ENCODE measurements at places on chromosomes 3 and 15.
A peak's percentile ranks its signal among the peaks of the same experiment; 100 is the strongest.

- no peak for DNase-seq
Measured at GRCh38 chr3:901953-902778, 190.7 kb upstream of the CNTN6 start.

GRCh38 chr15:63436872-63437375 is 55.3 kb upstream of the CA12 start:
- DNase-seq = peak; percentile 96

- no peak for DNase-seq
Measured at GRCh38 chr3:9767418-9767817, 2.3 kb downstream of the CAMK1 start.

DNA sequence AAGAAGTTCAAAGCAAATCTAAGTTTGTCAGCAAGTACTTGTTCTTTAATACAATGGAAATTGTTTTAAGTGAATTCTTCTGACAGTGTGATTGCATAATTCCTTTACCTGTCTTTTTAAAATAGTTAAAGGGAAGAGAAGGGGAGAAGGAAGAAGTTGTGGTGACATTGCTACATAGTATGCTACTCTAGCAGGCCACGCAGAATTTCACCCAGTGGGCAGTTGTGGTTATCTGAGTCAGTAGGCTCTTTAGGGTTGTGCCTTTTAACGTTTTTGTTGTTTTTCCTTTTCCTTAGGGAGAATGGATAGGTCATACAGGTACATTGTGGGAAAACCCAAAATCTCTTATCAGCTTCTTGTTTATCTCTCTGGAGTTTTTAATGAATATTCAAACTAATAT is 40.4 kb downstream of the KIF15 start:
- DNase-seq = no peak

DNA sequence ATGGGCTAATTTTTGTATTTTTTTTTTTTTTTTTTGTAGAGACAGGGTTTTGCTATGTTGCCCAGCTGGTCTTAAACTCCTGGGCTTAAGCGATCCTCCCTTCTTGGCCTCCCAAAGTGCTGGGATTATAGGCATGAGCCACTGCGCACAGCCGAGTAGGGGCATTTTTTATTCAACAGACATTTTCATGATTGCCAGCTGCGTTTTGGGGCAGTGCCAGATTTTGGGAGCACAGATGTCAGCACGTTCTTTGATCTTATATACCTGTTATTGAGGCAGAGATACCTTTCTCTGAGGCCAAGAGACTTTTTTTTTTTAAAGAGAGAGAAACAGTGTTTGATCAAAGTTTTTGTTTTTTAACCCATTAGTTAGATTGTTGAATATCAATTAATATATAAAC is 16.8 kb downstream of the NEO1 start:
- no peak for DNase-seq

DNA sequence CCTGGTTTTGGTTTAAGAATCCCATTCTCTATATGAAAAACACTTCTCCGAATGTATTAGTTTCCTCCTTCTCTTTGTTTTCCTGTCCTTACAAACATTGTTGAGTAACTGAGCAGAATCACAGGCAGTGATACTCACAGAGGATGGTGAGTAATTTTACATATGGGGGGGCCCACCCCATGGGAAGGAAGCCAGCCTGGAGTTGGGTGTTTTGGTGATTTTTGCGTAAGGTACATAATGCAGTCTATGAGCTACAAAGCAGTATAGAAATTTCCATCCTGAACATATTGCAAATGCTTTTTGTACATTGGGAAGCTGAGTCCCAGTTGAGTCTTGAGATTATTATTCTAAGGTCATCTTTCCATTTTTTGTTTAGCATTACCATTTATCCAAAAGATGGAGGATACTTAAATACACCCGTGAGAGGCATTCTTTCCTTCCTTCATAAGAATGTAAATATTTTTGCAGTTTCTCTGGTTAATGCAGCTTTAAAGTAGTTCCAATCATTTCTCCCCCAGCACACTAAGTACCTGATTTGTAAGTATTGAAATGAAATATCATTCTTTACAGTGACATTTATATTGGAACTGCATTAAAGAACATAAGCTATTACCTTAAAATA is 476.8 kb downstream of the AGBL1 start:
- DNase-seq = no peak

GRCh38 chr15:57421551-57421950 is 45.2 kb downstream of the CGNL1 start:
- DNase-seq = no peak

GRCh38 chr3:169286214-169286613 is 377.3 kb downstream of the MECOM start:
- DNase-seq = no peak

DNA sequence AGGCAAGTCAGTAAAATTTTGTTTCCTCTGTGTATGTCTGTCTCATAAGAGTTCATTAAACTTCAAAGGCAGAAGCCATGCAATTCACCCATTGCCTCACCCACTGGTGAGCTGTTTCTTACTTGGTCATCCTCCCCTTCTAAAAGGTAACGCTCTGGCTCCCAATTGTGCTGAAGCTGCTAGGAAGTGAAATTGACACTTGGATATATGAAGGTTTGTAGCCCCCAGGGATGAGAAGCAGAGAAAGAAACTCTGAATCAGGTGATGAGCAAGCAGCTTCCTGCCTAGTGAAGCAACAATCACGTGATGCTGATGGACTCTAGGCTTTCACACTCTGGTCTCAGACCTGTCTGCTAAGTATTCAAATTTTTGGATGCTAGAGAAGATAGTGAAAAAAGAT is 70.7 kb downstream of the CD200R1L start:
- no peak for DNase-seq

DNA sequence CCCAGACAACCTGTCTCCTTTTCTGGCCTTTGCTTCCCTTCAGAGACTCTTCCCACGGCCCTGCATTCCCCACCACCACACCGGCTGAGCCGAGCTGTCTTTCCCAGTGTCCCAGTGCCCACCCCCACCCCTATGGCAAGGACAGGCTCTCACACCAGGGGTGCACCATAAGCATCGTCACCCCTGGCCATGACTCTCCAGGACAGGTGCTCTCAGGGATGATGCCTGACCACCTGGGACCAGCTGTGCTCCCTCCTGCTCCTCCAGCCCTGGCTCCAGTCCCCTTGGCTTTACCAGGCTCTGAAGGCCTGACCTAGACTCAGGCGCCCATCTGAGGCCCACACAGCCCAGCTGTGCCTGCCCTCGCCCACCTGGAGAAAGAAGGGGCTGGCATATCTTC is 17.6 kb upstream of the SEMA3F start:
- DNase-seq = no peak

DNA sequence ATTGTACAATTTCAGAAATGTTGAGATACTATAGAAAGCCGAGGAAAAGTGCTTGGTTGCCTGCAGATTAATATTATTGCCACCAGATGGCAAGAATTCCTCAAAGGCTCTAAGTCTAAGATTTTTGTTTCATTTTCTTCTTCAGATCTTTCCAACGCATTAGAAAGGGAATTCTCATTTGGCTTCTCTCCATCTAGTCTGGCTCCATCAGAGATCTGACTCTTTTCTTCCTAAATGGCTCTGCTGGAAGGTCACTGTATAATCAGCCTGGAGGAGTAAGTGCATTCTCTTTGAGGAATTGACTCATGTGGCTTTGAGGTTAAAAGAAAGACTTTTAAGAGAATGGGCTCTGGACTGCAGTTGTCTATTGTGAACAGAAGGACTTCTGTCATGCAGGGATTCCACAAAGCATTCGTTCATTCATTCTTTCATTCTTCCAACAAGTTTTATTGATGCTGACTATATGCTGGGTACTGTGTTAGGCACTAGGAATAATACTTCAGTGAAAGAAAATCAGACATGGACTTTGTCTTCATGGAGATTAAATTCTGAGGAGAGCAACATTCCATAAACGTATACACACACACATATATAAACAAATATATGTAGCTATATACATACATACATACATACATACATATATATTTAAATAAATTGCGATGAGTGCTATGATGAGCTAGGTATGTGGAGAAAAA is 55.3 kb downstream of the SLC28A2 start:
- DNase-seq = peak; percentile 28

DNA sequence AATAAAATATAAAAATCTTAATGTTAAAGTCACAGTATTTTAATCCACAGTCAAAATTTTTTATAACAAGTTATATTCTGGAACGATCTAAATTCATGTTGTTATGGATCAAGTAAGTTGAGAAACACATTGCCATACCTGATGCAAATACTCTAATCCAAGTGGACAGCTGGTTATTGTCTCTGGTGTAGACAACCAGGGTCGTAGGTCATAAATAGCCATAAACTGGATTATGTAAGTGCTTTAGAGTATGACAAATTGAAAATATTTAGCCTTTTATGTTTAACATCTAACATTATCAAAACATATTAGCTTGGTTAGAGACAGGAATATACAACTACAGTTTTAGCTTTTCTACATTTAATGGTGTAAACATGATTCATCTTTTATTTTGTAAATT is 53.0 kb downstream of the PLSCR2 start:
- no peak for DNase-seq

GRCh38 chr3:149406244-149406752 is 28.8 kb upstream of the TM4SF1 start:
- DNase-seq = no peak

DNA sequence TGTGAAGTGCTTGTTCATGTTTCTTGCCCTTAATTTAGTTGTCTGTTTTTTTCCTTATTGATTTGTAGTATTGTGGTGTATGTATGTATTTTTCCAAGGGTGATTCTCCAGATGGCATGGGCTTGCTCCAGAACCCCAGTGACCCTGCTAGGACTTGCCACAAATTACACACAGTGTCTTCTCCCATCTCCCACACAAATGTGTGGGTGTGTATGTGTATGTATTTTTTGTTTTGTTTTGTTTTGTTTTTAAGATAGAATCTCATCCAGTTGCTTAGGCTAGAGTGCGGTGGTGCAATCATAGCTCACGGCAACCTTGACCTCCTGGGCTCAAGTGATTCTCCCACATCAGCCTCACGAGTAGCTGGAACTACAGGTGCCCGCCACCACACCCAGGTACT is 36.2 kb upstream of the ARID3B start:
- no peak for DNase-seq

- no peak for DNase-seq
Measured at GRCh38 chr3:170679190-170679589, 93.3 kb upstream of the SLC7A14 start.

DNA sequence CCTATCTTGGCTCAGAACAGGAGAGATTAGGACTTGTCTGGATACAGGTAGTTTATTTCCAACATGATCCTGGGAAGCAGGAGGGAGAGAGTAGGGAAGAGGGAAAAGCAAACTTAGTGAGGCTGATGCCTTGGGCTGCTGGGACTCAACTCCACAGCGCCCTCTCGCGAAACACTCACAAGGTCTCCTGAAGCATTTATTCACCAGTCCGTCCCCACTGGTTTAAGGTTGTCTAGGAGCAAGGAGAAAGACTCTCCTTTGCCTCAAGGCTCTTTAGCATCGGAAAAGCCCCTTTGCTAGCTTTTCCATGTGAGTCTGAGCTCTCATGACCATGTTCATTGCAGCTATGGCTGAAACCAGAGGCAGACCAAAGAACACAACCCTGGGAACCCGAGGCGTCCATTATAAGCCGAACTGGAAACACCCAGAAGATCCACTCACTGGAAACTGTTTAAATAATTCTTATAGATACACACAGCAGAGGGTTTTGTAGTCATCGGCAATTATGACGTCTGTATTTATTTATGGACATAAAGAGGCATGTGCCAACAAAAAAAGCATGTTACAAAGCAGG is 244.5 kb downstream of the CD47 start:
- no peak for DNase-seq

- DNase-seq = no peak
Measured at GRCh38 chr3:194313560-194314387, 37.4 kb downstream of the CPN2 start.

Measured in bone marrow (tissue), 2 donors.